AG04450 (cell line): ENCODE measurements at places on chromosomes 5 and 9. TPM values are rescaled to one million over a fixed set of nuclear protein-coding genes. Genes with fewer than 3 reads are reported as not detected.

DNA sequence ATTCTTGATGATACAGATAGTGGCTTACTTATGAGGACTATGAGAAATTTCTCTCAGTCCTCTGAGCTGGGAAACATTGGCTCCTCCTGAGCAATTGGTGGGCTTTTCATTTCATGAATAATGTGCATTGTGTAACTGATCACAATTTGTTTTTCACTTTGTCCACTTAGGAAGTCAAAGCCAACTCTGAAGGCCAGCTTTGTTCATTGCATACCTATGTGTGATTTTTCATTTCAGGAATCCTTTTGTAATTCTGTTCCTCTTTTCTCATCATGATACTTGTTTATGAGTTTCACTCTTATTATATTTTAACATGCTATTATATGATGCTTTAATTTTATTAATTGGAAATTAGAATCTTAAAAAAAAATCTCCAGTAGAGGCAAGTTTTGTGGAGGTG is 483.0 kb downstream of the EBF1 start:
- DNase-seq, result no peak

DNA sequence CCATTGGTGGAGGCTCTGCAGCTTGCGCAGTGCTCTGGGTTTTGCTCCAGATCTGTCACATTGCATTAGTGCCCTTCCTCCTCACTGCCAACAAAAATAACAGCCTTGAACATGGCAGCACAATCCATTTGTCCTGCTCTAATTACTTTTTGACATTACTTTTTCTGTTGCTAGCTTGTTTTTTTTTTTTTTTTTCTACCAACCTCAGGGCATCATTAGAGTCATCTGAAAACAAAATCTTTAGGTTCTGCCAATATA is 117.5 kb upstream of the NR5A1 start:
- no peak for DNase-seq

- no peak for DNase-seq
Measured at GRCh38 chr5:163529698-163530097, 24.3 kb downstream of the MAT2B start.

DNA sequence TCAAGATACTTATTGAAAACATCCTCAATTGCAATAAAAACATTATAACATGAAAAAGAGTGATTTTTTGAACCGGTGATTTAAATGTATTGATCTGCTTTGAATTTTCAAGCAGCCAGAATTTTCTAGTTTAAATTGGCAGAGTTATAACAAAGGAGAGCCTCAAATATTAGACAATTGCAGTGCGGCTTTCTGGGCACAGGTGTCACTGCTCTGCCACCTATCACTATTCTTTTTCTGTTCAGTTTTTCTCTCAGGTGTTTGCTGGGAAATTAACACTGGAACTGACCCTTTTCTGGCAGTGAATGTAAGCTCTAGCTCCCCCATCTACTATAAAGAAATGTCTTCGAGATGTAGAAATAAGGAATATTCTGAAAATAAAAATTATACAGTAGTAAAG is 23.0 kb downstream of the ZBED3 start:
- DNase-seq, result no peak

DNA sequence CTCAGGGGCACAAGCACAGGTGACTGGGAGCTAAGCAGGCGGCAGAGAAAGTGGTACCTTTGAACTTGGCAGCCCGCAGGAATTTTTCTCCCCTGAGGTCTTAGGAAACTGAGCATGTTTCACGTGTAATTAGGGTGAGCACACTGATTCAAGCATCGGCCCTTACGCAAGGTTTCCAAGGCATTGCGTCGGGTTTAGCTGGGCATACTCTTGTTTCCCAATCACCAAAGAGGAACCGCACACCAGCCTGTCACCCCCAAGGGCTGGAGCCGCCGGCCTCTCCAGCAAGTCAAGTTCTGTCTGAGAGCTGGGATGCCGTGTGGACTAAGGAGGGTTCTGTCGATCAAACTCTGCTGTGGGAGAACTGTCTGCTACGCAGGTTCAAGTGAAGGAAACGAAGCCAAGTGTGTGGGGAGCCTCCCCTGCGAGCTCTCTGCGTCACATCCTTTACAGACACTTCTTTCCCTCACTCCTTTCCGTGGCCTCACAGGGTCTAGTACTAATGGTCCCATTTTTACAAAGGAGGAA is 53.0 kb downstream of the ERGIC1 start:
- DNase-seq, result peak; percentile 56

GRCh38 chr5:149117970-149118369 is 23.3 kb upstream of the ABLIM3 start:
- no peak for DNase-seq

- DNase-seq, result peak; percentile 33
Measured at GRCh38 chr5:90020575-90021538, 388.7 kb downstream of the CETN3 start.

DNA sequence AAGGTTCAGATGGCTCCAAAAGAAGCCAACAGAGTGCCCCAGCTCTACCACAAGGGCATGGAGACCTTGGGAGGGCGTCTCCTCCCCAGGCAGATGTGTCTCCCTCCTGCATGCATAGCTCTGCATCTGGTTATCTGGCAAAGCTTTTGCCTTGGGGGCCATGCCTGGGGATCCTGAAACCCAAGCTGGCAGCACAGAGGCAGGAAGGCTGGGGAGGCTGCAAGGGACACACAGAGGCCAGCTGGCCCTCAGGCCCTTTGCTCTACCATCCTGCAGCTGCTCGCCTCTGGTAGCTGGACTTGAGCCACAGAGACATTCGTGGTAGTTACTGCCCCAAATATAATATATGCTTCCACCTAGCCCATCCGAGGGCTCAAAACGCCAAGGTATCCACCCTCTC is 3.9 kb downstream of the SEPTIN8 start:
- DNase-seq, result no peak

GRCh38 chr5:16502866-16503265 is 37.3 kb upstream of the ZNF622 start:
- DNase-seq, result no peak

- peak; percentile 83 for DNase-seq
Measured at GRCh38 chr5:56011835-56012234, 17.1 kb upstream of the IL6ST start.

DNA sequence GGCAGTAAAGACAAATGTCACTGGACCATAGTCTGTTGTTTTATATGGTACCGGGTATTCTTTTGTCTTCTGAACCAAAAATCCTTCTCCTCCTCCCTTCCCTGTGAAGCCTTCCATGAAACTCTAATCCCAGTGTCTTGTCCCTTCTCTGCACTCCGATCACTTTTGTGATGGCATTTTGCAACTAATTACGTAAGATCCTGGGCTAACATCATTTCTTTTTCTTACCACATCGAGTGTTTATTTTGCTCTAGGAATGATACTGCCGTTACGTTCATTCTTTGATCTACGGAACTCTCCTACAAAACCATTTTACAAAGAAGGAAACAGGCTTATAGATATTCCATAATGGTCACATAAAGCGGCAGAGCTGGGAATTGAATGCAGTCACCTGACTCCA is 33.7 kb downstream of the SNX18 start:
- DNase-seq, result no peak

GRCh38 chr5:39167141-39167971 is 52.0 kb downstream of the FYB1 start:
- DNase-seq, result no peak

MEGF10 gene
- polyA plus RNA-seq, result not detected in 2 replicates
